Activated CD4-positive, alpha-beta T cell treated with anti-CD3 and anti-CD28 coated beads, Interleukin-2, amount 50 U/mL, for 4 hours (primary cell): ENCODE measurements at places on chromosomes 7 and 10.

GRCh38 chr10:12971001-12971788 is 30.3 kb downstream of the CCDC3 start:
- DNase-seq = no peak

GRCh38 chr7:13282377-13282980 is 595.0 kb downstream of the ARL4A start:
- DNase-seq = no peak

- DNase-seq = no peak
Measured at GRCh38 chr10:116080553-116080952, 192.5 kb downstream of the GFRA1 start.

DNA sequence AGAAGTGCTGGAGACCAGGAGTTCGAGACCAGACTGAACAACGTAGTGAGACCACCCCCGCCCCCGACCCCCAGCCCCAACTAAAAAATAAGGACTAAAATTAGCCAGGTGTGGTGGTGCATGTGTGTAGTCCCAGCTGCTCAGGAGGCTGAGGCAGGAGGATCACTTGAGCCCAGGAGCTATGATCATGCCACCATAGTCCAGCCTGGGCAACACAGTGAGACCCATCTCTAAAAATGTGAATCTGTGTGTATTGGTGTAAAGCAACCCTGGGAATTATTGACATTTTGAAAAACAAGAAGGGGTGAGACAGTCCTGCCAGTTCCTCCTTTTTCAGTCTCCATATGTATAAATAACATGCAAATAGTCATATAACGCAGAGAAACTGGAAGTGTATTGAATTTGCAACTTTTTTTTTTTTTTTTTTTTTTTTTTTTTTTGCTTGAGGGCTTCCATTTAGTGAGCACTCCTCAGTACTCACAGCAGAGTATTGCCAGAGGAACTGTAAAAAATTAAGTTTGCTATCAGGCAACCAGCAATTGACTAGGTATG is 3.4 kb upstream of the ITGB1 start:
- no peak for DNase-seq

DNA sequence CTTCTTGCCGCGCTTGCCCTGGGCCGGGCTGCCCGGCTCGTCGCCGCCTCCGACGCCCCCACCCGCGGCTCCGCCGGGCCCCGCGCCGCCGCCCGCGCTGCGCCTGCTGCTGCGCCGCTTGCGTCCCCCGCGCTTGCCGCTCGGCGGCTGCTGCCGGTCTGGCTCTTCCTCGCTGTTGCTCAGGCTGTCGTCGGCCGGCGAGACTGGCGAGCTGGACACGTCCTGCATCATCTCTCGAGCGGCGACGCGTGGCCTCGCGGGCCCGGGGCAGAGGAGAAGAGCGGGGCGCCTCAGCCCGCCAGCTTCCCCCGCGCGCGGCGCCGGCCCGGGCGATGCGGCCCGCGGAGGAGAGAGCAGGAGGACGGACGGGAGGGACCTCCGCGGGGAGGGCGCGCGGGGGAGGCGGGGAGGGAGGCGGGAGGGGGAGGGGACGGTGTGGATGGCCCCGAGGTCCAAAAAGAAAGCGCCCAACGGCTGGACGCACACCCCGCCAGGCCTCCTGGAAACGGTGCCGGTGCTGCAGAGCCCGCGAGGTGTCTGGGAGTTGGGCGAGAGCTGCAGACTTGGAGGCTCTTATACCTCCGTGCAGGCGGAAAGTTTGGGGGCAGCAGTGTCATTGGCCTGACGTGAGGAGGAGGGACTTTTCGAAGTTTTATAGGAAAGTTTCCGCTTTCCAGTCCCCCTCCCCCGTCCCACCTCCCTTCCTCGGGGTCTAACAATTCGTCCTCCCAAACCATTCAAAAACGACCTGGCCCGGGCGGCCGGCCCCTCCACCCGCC is at the start of gene TWIST1:
TWIST1 (minus strand) TSS at position 546 of the 779 bp plus-strand sequence; CDS start at position 231, 315 bp downstream.
- no peak for DNase-seq

DNA sequence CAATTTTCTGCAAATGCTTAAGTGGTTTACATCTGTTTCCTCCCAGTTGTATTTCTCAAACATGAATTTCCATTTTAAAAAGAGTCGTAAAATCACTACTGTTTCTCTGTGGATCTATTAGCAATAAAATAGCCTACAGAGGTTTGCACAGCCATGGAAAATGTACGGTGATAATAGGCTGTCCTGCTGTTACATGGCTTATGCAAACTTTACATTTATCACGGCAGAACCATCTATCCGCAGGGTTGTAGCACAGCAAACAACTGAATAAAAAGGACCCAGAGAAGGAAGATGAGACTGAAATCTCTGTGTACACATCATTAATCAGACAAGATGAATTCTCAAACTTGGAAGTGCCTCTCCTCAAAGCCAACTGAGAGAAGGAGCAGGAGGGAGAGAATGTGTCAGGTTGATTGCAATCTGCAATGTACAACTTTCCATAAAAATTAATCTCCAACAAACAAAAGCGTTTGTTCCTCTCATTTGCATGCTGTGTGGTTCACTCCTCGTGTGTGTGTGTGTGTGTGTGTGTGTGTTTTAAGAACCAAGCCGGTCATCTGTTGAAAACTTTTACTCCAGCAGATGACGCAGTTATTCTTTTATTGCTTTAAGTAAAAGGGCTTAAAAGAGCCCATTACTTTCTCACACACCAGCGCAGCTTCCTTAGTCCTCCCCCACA is 279.3 kb downstream of the SKAP2 start:
- no peak for DNase-seq

DNA sequence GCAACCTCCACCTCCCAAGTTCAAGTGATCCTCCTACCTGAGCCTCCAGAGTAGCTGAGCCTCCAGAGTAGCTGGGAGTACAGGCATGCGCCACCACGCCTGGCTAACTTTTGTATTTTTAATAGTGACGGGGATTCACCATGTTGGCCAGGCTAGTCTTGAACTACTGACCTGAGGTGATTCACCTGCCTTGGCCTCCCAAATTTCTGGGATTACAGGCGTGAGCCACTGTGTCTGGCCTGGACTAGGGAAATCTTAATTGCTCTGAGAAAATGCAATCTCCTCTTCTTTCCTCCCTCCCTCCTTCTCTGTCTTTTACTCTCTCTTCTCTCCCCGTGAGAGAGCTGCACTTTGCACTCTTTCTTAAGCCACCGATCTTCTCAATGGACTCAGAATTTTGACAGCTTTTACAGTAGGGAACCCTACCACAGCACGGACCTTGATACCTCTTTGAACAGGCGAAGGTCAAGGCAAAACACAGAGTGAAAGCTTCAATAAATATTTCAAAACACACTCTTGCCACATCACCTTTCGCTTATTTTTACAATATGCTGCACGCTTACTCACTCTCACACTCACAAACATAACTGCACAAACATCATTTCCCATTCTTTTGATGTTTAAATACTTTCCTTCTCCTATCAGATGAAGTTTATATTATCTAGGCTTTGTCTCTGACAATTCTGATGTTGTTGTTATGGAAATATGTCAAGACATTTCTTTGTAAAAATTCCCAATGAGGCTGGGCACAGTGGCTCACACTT is 173.4 kb upstream of the NRP1 start:
- DNase-seq = no peak

- no peak for DNase-seq
Measured at GRCh38 chr7:134905375-134905774, 80.9 kb upstream of the AGBL3 start.

DNA sequence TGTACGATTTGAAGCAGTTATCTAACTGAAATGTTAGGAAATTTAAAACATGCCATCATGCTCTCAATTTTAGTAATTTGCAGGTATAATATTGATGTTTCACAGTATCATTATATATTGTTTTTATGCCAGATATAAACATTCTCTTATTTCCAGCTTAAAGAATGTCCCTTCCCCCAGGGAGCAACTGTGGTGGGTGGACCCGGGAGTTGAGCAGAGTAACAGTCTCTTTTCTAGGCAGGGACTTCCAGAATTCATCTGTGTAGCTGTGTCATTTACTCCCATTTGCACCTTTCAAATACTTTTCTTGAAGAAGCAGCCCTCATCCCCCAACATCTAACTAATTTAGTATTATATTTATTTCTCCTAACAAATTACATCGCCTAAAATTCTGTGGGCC is 9.6 kb downstream of the INPP5F start:
- DNase-seq = no peak

DNA sequence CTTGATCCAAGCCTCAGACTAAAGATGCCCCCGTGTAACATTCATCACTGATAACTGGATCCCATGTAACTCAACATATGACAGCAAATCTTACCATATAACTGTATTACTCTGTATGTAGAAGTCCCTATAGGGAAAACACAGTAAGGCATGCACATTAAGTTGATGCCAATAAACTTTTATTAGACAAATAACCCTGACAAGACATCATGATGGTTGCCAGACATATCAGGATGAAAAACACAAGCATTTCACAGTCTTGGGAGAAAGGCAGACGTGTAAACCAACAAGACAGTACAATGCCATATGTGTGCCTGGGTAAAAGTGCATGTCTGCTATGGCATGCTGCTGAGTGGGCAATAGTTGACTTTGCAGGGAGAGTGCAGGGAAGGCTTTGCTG is 142.2 kb downstream of the HERPUD2 start:
- no peak for DNase-seq

- no peak for DNase-seq
Measured at GRCh38 chr7:82810558-82811259, 352.0 kb downstream of the PCLO start.

GRCh38 chr10:76892766-76893479 is 744.7 kb downstream of the KCNMA1 start:
- DNase-seq = no peak

DNA sequence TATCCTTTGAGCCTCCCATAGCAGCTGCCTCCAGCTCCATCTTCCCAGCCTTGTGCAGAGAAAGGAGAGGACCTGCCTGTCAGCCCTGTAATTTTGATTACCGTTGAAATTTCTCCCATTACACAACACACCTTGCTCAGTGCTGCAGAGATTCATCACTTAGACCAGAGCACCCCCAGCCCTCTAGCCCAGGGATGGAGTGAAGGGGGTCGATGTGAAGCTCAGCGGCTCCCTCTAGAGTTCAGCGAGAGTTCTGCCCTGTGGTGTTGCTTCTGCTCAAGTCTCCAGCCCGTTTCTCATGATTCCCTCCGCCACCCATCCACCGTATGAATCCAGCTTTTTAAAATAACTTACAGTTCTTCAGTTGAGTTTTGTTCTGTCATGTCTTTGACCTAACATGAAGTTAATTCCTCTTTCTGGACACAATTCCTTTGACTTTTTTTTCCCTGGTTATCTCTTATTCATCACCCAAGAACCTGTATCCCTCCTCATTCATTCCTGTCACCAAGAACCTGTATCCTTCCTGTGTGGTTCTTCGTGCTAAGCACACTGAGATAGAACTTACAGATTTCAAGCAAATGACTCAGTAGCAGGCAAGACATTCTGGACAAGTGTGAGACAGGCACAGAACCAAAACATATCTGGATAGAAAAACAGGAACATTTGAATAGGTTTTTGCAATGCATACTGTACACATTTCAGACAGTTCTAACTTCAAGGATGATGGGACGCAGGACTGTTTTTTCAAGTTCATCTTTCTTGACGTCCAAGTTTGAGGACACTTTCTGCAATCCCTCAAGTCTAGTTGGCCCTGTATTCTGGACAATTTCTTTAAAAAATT is 35.0 kb upstream of the ZNF32 start:
- no peak for DNase-seq

DNA sequence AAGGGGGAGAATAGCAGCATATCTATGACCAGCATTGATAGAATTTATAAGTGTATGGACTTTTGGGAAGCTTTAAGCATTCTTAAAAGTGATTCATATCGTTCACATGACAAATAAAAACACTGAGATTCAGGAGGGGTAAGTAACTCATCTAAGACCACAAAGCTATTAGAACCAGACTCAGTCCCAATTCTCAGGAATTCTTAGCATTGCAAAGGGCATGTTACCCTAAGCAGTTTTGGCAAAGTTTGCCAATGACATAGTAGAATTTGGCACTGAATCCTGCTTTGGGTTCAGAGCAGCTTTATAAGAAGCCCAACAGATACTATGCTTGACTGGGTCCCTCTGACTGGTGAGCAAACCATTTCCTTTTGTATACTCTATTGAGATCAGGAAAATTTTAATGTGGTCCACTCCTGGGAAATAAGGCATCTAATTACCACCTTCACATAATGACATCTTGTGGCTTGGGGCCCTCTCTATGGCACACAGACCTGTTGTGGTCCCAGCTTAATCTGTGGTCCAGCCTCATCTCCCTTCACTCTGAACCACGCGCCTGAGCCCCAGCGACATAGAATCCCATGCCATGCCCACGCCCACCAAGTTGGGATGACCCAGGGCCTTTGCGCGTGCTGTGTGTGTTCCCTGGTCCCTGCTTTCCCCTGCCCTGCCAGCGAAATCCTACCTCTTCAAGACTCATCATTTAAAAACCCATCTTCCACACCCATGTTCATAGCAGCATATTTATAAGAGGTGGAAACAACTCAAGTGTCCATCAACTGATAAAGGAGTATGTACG is 37.5 kb upstream of the DOCK1 start:
- no peak for DNase-seq

- DNase-seq = no peak
Measured at GRCh38 chr10:109114579-109114978, 808.7 kb downstream of the XPNPEP1 start.

DNA sequence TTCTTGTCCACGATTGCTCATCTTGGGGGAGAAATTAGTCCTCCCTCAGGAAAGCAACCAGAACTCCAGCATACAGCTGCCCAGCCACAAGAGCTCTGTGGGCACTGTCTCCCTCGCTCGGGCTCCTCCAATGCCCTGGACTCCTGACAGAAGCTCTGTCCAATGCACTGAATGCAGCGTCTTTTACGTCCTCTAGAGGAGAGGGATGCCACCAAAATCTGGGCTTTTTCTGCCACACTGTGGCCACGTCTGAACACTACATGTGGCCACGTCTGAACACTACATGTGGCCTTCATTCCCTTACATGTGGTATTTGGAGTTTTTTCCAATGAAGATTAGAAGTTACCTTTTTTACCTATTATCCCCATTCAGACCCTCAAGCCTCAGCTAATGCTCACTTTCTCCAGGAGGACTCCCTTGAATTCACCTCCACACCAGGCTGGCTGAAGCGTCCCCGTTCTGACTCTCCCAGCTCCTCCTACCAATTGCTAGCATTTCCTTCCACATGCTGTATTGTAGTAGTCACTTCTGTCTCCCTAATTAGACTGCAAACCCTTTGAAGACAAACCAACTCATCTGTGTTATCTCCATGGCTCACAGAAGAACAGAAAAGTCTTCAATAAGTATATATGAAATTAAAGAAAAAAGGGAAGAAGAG is 134.3 kb upstream of the PDE1C start:
- DNase-seq = no peak

- DNase-seq = no peak
Measured at GRCh38 chr10:24762966-24763623, 39.4 kb upstream of the ARHGAP21 start.

GRCh38 chr10:133130602-133131001 is 29.4 kb upstream of the KNDC1 start:
- no peak for DNase-seq
